ENCODE measurements at places on chromosomes 2 and 18.

GRCh38 chr2:29079887-29080286, 5.6 kb upstream of the PCARE start:
- DNase-seq: no peak

DNA sequence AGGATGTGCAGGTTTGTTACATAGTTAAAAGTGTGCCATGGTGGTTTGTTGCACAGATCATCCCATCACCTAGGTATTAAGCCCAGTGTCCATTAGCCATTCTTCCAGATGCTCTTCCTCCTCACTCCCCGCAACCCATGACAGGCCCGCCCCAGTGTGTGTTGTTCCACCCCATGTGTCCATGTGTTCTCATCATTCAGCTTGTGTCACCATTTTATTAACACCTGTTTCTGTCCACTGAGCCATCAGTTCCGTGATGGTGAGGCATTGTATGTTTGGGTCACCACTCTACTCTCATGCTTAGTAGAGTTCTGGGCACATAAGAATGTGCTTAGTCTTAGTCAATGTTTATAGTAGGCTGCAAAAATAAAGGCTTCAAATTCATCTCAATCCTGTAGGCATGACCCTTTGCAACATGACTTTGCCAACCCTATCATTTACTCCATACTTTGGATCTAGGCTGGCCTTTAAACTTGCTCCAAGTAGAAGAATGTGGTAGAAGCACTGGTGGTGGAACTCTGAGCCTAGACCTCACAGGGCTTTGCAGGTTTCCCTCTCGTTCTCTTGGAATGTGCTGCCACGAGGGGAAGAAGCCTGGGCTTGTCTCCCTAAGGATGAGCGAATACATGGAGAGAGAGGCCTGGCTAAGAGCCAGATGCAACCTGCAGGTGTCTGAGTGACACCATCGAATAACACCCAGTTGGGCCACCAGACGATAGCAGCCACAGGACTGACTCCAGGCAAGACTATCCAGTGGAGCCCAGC, 161.5 kb downstream of the NAPG start:
- peak; percentile 80 for DNase-seq

DNA sequence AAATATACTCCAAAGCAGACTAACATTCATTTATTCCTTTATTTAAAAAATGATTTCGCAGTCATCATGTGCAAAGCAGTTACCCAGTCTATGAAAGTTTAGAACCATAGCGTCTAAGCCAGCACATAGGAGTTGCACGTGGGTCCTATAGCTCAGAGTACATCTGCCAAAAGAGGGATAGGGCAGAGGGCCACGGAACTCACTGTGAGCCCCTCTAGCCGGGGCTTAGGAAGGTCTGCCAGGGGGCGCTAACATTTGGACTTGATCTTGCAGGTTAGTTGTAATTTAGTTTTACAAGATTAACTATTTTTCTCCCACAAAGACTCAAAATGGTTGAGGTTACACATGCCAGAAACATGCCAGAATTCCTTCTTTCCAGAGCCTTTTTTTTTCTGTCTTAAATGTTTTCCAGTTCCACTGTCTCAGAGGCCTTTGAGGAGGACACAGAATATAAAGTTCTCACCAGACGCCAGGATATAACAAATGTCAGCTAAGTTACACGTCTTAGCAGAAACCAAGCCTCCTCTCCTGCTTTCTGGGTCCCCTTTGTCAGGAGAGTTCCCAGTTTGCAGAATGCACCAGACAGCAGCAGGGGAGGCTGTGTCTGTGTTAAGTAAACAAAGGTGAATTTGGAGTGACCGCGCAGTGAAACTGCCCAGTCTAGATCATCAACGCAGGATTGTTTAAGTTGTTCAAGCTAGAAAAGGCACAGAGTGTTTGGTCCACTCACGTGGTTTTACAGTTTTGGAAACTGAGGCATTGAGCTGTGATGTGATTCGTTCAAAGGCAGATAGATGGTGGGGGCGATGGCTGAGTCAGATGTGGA, 292.0 kb downstream of the PRKCE start:
- DNase-seq: no peak

GRCh38 chr18:47915229-47915628, 15.2 kb downstream of the SMAD2 start:
- DNase-seq: peak; percentile 34

GRCh38 chr2:217798743-217799562, 203.8 kb downstream of the TNS1 start:
- no peak for DNase-seq

GRCh38 chr2:52260904-52261303, 1229.0 kb upstream of the NRXN1 start:
- DNase-seq: no peak

GRCh38 chr2:1777781-1778180, 33.5 kb upstream of the PXDN start:
- no peak for DNase-seq

- no peak for DNase-seq
Observed at GRCh38 chr2:226408141-226408540, 391.5 kb downstream of the IRS1 start.

- no peak for DNase-seq
Observed at GRCh38 chr18:24019641-24020331, 5.2 kb downstream of the TTC39C start.

- peak; percentile 92 for DNase-seq
Observed at GRCh38 chr2:229725716-229726574, 11.6 kb upstream of the DNER start.

DNA sequence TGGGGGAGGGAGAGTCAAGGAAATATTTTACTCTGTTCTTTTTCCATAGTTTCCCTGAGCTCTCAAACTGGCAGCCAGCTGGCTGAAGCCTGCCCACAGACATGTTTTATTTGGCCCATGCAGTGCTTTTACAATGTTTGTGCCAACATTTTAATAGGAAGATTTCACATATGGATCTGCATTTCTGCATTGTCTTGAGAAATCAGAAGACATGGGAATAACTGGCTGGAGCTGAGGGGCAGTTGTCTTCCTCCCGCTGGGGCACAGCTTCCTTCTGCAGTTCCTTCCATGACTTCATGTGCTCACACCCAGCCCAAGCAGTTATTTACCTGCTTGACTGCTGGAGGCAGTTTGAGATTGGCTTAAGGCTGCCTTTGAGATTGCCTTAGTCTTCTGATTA, 74.4 kb downstream of the PLCL1 start:
- no peak for DNase-seq

- DNase-seq: no peak
Observed at GRCh38 chr2:74847070-74847858, 13.3 kb downstream of the HK2 start.

GRCh38 chr18:73947180-73947921, 200.3 kb downstream of the FBXO15 start:
- no peak for DNase-seq

DNA sequence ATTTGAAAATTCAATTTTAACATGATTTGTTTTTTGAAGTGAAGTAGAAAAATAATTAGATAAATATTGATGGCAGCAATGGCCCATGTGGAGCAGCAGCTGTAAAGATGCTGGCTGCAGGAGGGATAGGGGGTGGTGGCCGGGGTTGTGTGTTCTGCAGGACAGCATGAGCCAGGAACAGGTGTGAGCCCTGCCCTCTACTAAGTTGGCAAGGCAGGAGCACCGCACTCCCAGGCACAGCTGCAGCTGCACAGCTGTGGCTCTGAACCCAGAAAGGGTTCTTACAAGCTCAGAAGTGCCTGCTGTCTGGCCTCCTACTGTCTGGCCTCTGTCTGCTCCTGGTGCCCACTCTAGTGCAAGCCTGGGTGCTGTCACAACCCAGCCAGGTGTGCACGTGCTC, 10.0 kb upstream of the DUSP19 start:
- DNase-seq: no peak

GRCh38 chr2:184646177-184646576, 47.8 kb downstream of the ZNF804A start:
- DNase-seq: peak; percentile 72

DNA sequence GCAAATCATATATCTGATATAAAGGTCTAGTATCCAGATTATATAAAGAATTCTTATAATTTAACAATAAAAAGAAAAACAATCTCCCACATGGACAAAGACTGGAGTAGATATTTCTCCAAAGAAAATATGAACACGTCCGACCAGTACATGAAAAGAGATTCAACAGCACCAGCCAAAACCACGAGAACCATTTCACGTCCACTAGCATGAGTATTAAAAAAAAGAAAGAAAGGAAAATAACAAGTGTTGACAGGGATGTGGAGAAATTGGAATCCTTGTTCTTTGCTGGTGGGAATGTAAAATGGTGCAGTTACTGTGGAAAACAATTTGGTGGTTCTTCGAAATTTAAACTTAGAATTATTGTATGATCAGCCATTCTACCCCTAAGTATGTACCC, 432.7 kb upstream of the TRIB2 start:
- no peak for DNase-seq

DNA sequence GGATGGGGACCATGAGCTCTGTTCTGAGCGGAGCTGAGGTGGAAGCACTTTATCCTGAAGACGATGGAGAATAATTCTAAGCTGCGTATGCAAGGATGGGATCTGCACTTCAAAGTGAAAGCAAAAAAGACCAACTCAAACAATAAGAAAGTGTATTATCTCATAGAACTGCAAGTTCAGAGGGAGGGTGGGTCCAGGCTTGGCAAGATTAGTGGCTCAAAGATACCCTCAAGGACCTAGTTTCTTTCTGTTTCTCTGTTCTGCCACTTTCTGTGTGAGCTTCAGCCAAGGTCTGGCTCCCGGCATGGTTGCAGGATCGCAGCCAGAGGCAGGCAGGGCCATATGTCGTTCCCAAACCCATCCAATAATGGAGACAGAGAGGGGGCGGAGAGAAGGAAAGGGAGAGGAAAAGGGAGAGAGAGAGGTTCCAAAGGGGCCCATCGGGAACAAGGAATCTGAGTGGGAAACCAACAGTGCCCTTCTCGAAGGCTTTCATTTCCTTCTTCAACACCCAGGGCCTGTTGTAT, 169.2 kb upstream of the NCK2 start:
- DNase-seq: no peak

GRCh38 chr2:203453858-203454451, 81.1 kb downstream of the RAPH1 start:
- DNase-seq: peak; percentile 60

DNA sequence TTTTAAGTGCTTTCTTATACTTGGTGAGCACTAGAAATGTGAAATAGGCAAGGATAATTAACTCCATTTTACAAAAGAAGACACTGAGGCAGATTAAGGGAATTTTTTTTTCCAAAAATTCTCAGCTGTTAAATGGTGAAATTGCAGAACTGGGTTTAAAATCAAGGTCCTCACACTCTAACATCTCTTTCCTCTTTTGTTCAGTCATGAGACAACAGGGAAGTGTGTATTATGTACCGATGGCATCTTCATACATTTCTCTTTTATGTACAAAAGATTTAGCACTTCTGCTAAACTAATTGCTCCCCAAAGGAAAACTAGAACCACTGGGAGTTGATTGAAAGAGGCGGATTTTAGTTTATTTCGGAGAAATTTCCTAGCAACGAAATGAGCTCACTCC, 203.0 kb downstream of the SETBP1 start:
- DNase-seq: no peak

- DNase-seq: no peak
Observed at GRCh38 chr2:181680937-181681811, 857 bp upstream of the NEUROD1 start.

DNA sequence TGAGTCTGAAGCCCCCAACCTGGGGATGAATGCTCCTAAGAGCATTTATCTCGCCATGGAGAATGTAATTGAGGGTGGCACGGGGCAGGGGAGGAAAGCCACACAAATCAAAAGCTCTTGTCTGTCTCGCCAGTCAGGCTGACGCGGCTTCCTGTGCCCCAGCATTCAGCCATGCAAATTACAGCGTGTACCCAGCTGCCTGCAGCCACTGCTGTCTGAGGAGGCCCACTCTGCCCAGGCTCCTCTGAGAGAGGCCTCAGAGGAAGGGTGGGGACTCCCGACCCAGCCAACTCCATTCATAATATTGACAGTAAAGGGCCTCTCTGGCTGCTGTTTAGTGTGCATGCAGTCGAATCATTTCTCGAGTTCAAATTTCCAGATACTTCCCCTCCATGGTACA, 22.0 kb downstream of the SMAD7 start:
- DNase-seq: peak; percentile 89

- DNase-seq: peak; percentile 83
Observed at GRCh38 chr2:85888684-85889626, at the start of gene ST3GAL5. ST3GAL5 (minus strand) TSS chr2:85888990; CDS start chr2:85888905, 85 bp downstream.

DNA sequence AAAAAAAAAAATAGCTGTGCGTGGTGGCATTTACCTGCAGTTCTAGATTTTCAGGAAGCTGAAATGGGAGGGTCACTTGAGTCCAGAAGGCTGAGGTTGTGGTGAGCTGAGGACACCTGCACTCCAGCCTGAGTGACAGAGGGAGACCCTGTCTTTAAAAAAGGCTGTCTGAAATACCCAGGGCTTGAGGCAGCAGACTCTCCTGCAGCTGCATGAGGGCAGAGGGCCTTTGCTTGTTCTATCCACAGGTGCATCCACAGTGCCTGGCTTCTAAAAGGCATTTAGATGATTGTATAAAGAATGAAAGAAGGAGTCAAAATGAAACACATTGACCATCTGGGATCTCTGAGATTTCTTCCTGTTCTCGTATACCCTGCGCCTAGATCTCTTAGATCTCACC, 152.9 kb downstream of the MGAT5 start:
- DNase-seq: no peak

DNA sequence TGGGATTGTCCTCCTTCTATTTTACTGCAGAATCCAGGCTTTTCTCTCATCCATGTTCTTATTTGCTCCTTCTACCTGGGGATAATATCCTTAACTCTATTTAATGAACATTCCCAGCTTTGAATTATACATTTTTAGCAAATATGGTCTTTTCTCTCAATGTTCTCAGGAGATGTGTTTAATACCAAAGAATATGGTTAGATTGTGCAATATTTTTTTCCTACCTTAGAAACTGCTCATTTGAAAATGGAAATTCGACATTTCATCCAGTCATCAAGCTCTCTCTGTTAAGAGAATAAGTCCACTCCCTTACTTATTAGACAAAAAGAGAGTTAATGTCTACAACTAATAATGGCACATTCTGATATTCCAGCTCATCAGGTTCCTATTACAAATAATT, 160.4 kb upstream of the GULP1 start:
- DNase-seq: no peak

DNA sequence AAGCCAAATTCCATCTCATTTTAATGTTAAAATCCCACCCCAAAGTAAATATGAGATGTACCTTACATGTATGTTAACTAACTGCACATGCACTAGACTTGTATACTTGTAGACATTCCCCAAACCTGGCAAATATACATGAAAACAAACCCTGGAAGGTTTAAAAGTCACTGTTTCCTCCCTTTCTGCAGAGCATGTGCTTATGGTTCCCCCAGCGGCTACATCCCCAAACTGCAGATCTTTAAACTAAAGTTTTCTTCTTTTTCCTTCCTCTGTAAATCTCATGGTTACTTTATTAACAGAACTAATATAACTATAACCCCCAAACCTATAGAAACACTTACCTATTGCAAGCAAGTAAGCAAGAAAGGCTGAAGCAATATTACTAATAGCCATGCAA, 731.5 kb downstream of the LRP1B start:
- peak; percentile 3 for DNase-seq

GRCh38 chr2:144411473-144411872, 108.4 kb downstream of the ZEB2 start:
- no peak for DNase-seq
